CD4-positive, alpha-beta T cell treated with Interleukin-15 for 4 hours (primary cell): ENCODE measurements at places on chromosomes 5 and 9.

GRCh38 chr5:140607031-140607430 lies 25.9 kb downstream of the CD14 start:
- no peak for DNase-seq

- DNase-seq = no peak
Measured at GRCh38 chr9:84667571-84668195, 1.8 kb upstream of the NTRK2 start.

DNA sequence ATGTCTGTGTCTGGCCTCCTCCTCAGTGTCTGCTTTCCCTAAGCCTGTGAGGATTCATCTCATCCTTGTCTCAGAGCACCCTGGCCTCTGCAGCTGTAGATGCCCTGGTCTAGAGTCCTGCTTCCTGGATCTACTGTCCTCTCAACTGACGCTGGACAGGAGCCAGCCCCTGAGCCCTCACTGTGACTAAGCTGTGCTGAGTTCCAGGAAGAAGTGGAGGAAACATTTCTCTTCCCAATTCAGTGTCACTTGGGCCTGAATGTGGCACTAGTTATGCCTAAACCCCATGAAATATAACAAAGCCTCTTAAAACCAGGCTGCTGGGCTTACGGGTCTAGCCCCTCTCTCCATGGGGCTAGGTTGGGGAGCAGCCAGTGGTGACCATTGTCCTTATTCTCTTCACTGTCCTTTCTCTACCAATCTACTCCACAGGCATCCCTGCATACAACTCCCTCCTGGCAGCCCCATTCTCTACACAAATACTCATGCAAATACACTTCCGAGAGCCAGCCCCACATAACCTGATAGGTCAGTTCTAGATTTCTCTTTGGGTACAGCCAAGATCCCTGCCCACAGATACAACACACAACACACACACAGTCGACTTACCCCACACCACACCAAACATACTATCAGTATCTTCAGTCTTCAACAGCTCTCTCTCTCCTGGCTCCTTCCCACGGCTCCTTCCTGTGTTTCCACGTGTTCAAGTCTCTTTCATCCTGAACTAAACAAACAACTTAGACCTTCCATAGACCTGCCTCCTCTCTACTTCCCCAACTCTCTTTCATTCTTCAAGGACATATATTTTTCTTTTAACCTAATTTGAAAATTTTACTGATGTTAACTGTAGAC lies 220.8 kb downstream of the SNX18 start:
- DNase-seq = no peak

- no peak for DNase-seq
Measured at GRCh38 chr5:157225469-157226422, 40.2 kb upstream of the CYFIP2 start.

DNA sequence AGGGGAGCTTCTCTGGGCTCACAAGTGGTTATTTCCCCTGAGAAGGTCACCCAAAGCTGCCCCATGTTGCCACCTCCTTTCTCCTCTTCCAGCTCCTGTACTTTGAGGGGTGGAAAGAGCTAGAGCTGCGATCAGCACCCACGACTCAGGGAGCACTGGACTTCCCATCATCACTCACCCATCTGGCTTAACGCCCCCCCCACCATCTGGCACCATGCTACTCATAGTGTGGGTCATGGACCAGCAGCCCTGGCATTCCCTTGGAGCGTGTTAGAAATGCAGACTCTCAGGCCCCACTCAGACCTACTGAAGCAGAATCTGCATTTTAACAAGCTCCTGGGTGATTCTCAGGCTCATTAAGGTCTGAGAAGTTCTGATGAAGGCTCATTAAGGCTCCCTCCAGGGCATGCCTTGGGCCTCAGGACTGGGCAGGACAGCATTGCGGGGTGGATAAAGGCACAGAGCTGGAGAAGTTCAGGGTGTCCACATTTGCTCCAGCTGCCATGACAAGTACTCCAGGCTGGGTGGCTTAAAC lies 67.3 kb downstream of the GALNT12 start:
- no peak for DNase-seq

- DNase-seq = no peak
Measured at GRCh38 chr9:126108240-126108639, 218.4 kb upstream of the MVB12B start.
